Subcutaneous preadipocyte (primary cell): ENCODE measurements at places on chromosomes 1 and 21. TPM values are rescaled to one million over a fixed set of nuclear protein-coding genes. Genes with fewer than 3 reads are reported as not detected.

FAM151A gene
- total RNA-seq = not detected in 2 replicates

NBPF19 gene
- 15.8 and 20.1 TPM in 2 replicates for total RNA-seq

SLAMF7 gene
- total RNA-seq = not detected in 2 replicates

LCE2A gene
- total RNA-seq = not detected in 2 replicates

GCSAML gene
- not detected in 2 replicates for total RNA-seq
